Activated CD8-positive, alpha-beta memory T cell treated with anti-CD3 and anti-CD28 coated beads for 24 hours (primary cell): ENCODE measurements at places on chromosomes 6 and 20.

GRCh38 chr20:33832103-33832804 is 21.1 kb downstream of the CHMP4B start:
- DNase-seq: no peak

DNA sequence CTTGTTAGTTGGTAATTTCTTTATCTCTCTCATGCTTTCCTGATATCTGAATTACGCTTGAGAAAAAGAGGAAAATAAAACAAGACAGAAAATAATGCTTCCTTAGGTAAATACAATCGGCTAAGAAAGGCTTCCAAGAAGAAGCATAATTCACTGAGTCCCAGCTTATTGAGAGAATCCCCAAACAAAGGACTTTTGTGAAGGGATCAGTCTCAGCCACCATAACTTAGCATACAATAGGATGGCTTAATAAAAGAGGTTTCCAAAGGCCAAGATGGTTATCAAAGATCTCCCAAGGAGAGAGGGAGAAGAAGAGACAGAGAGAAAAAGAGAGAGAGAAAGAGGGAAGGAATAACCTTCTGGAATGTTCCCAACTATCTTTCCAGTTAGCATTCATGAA is 46.0 kb upstream of the SALL4 start:
- no peak for DNase-seq

DNA sequence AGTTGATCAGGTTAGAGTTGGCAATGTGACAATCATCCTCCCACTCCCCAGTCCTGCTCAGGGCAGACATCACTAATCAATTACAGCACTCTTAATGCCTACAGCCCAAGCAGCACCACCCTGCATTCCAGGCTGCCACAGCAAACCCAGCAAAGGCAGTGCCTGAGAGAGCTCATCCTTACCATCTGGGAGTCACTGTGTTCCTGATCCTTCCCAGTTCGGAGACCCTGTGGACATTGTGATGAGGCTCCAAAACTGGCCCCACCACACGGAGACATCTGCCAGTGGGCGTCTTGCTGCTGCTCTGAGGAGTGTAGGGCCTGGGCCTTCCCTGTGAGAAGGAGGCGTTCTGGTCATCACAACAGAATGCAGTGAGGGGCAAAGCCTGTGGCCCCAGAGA is 216.5 kb upstream of the CST7 start:
- DNase-seq: peak; percentile 43

DNA sequence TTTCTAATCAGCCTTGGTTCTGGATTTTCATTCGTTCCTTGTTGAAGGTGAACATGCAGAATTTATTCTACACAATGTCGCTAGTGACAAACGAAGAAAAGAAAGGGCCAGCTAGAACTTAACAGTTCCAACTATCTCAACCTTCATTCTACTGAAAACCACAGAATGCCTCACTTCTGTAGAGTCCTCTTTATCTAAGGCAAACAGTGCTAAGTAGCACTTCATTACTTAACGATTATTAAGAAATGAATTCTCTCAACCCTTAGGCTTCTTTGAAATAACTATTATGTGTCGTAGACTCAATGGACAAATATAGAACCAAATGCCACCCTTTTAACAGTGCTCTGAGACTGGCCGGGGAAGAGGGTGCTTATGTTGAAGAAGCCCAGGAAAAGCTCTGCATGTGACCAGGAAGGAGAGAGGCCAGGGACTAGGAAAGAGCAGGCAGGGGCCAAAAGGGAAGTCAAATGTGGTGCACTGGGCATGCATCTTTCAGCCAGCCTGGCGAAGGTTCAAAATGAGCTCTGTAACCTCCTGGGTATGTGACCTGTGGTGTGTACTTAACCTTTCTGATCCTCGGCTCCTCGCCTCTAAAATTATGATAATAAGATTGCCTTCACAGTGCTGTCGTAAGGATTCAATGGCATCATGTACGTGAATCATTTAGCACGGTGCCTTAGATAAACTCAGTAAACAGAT is 55.4 kb upstream of the BMP2 start:
- DNase-seq: no peak

DNA sequence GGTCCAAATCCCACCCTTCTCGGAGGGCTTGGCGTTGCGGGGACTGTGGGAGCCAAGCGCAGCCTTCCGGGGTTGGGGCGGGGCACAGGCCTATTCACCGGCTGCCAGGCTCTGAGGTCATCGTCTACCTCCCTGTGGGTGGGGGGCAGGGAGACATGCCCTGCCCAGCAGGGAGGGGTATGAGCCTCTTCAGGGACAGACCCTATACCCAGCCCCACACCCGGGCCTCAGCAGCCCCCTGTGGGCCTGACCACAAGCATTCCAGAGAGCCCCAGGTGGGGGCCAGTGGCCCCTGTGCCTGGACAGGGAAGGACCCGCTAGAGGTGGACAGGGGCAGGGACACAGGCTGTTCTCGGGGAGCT is 11.6 kb downstream of the LAMA5 start:
- DNase-seq: no peak
